Stimulated activated CD4-positive, alpha-beta T cell treated with anti-CD3 and anti-CD28 coated beads, Interleukin-15, amount 100 ng/mL, for 24 hours (primary cell): ENCODE measurements at places on chromosomes 5 and 9.

- DNase-seq: peak; percentile 11
These were observed 256.3 kb downstream of the SMARCA2 start for GRCh38 chr9:2271426-2271825.

GRCh38 chr5:118293378-118293777 lies 695.0 kb downstream of the DTWD2 start:
- DNase-seq: no peak

DNA sequence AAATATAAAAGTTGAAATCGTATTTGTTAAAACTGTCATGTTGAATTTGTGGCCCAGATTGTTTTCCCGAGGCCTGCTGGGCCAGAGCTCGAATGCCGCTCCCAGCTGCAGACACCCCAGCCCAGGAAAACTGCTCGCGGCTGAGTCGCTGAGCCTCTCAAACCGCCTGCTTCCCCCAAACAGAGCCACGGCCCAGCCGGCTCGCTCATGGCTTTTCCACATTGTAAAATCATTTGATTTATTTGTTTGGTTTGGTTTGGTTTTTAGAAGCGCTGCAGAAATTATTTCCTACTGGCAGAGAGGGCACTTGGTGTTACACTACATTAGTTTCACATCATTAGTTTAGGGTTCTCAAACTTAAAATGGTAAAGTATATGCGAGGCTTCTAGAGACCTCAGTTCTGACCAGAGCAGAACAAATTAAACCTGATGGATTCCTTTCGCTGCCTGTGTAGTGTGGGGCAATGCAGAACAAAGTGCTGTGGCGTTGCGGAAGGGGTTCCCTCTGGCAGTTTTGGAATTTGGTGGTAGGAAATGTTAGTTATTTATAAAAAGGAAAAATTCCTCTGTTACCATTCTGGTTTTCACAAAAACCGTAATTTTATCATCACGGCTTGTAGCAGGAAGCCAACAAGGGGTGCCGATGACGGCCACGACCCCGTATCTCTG lies 156.5 kb upstream of the PITX1 start:
- no peak for DNase-seq

GRCh38 chr9:32431940-32432555 lies 47.6 kb downstream of the ACO1 start:
- peak; percentile 54 for DNase-seq

GRCh38 chr9:108234811-108235210 lies 621.0 kb downstream of the ACTL7B start:
- no peak for DNase-seq
